ENCODE measurements at places on chromosomes 12 and 14.

DNA sequence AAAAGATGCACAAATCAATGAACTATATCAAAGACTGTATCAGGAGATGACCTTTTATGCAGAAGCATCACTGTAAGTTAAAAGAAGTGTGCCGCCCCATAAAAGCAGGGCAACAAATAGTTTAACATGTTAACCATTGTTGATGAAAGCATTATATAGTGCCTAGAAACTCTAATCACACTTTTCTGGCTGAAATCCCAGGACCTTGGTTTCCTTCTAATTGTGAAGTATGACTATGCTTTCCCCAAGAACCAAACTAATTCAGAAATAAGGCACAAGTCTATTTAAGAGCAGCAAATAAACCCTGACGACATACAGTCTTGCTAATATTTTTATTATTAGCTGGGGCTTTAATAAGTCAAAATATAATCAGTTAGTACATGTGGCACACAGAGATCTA is 21.7 kb downstream of the RACGAP1 start:
- DNase-seq, result no peak

DNA sequence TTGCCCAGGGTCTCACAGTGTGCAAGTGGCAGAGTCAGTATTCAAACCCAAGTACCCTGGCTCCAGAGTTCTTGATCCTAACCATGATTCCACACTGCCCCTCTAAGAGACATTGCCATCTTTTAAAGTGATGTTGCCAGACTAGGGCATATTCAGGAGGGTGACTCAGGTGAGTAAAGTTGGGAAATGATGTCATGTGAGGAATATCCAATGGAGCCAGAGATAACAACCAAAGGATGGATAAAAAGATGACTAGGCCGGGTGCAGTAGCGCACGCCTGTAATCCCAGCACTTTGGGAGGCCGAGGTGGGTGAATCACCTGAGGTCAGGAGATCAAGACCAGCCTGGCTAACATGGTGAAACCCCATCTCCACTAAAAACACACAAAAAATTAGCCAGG is 85.6 kb downstream of the SMOC1 start:
- DNase-seq, result no peak

DNA sequence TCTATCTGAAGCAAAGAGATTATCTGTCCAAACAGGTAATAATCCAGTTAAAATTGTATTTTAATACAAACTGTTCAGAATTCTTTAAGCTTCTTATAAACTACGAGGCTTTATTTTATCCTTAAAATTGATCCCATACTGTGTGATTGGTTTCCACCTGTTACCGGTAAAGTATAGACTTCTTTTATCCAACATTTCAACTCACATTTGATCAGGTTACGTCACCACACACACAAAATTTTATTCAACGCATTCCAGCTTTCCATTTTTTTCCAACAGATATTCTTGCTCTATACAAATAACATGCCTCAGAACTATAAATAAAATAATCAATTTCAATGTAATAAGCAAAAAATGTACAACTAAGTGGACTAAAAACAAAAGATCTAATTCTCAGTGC is 4.5 kb downstream of the NOVA1 start:
- DNase-seq, result no peak

GRCh38 chr12:102883204-102883799 is 33.7 kb downstream of the PAH start:
- no peak for DNase-seq

DNA sequence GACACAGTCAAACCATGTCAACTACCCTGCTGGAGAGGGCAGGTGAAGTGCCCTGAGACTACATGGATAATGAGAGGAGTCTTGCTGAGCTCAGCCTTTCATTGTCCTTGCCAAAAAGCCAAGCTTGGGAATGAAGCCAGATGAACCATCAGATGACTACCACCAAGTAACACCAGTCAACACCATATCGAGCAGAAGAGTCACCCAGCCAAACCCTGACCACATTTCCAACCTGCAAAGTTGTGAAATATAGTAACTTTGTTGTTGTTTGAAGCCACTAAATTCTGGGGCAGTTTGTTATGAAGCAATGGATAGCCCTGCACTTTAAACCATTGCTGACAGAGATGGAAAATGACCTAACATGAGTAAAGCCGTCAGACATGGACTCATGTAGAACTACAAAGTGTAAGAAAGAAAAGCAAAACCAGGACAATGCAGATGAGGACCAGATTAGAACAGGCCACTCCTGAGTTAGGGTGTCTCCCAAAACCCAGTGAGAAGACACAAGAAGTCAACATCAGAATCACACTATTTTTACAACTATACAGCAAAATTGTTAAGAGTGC is 12.5 kb upstream of the CRADD start:
- no peak for DNase-seq

DNA sequence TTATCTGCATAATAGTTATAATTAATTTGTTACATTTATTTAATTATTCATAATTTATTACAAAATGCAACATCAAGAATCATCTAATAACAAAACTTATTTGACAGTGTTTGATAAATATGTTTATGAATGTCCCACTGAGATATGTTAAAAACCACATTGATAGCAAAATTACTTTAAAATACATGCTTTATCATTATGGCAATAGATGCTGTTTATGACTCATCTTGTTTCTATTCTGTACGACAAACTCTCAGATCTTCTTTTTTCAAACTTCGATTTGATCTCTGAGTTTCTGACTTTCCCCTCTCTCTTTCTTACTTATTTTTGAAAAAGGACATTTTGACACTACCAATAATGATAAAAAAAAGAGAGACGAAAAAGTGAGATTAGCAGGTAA is 56.8 kb upstream of the LRRK2 start:
- DNase-seq, result no peak

GRCh38 chr12:127987199-127987901 is 279.6 kb upstream of the TMEM132C start:
- DNase-seq, result no peak

GRCh38 chr12:106197906-106198623 is 49.8 kb downstream of the CKAP4 start:
- DNase-seq, result no peak

GRCh38 chr12:119024356-119024755 is 43.0 kb downstream of the SRRM4 start:
- no peak for DNase-seq

- no peak for DNase-seq
Observed at GRCh38 chr12:8080120-8080519, 2.0 kb upstream of the NECAP1 start.

GRCh38 chr14:100824091-100824551 is 1.8 kb upstream of the MEG3 start:
- no peak for DNase-seq

- no peak for DNase-seq
Observed at GRCh38 chr14:63727231-63727735, 582 bp downstream of the SGPP1 start.

GRCh38 chr14:99774556-99775307 is 18.5 kb upstream of the EML1 start:
- no peak for DNase-seq

All from activated T-helper 1 cell treated with Interleukin-2 at 50 U/mL for 16 hours (primary cell).